RCC 7860 (cell line): ENCODE measurements at places on chromosomes 5 and 9.

DNA sequence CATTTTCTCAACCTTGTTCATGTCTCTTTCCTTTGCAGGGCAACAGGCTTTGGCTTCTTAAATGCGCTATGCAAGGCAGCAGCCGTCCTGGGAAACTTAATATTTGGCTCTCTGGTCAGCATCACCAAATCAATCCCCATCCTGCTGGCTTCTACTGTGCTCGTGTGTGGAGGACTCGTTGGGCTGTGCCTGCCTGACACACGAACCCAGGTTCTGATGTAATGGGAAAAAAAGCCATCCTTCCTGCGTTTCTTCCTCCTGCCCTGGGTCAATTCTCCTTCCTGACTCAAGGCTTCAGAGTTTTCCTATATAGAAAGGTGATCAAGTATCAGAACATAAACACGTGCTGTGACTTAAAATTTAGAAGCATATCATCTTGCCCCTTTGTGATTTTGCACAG, 77.8 kb upstream of the IQGAP2 start:
- DNase-seq, result no peak

GRCh38 chr9:35732800-35733541, 505 bp downstream of the CREB3 start:
- peak; percentile 68 for DNase-seq

DNA sequence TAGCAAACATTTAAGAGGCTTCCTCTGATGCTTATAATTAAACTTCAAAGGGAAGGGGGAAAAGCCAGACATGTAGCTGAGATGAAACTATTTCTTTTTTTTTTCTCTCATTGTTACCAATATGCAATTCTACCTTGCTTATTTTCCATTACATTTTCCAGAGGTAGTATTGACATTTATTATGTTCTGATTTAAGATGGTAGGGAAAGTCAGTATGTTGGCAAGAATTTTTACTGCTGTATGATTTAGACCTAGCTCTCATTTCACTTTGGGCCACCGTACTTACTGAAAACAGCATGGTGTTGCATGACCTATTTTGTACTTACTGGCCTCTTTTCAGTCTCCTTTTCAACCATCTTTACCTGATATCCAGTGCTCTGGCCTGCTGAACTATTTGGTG, 9.6 kb upstream of the SPINK6 start:
- no peak for DNase-seq

DNA sequence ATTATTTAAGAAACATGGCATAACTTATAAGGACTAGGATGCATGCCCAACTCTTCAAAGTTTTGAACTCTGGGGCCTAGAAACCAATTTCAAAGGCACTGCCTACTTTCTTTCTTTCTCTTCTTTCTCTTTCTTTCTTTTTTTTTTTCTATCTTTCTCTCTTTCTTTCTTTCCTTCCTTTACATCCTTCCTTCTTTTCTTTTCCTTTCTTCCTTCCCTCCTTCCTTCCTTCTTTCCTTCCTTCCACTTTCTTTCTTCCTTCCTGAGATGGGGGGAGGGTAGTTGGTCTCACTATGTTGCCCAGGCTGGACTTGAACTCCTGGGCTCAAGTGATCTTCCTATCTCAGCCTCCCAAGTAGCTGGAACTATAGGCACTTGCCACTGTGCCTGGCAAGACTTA, 15.9 kb upstream of the TOMM5 start:
- no peak for DNase-seq

DNA sequence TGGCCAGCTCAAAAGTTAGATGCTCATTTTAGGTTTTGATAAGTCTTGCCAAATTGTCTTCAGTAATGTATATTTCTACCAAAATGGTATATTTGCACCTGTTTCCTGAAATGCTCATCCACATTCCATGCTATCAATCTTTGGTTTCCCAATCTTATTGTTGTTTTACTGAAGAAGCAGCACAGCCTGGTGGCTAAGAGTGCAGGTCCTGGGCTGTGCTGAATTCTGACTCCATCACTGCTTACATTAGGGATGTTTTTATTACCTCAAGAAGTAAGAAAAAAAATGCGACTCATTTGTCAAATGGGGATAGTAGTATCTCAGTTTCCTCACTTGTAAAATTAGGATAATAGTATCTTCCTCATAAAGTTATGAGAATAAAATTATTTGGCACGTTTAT, 13.6 kb upstream of the S100Z start:
- no peak for DNase-seq

DNA sequence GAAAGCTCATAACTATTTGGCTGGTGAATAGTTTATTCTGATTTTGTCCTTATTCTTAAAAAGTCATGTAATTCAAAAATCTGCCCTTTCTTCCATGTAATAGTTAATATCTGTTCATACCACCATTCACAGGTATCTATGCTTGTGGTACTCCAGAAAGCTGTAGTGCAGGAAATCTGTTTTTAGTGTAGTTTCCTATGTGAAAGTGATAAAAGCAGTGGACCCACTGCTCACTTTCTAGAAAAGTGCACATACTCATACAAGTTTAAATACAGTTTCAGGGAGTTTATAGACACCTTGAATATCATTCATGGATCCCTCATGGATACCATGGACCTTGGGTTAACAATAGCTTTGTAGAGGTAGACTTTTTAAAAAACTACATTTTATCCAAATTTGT, 20.2 kb downstream of the PBX3 start:
- DNase-seq, result no peak

- DNase-seq, result no peak
These were observed 2139.6 kb upstream of the ACO1 start for GRCh38 chr9:30244877-30245276.

DNA sequence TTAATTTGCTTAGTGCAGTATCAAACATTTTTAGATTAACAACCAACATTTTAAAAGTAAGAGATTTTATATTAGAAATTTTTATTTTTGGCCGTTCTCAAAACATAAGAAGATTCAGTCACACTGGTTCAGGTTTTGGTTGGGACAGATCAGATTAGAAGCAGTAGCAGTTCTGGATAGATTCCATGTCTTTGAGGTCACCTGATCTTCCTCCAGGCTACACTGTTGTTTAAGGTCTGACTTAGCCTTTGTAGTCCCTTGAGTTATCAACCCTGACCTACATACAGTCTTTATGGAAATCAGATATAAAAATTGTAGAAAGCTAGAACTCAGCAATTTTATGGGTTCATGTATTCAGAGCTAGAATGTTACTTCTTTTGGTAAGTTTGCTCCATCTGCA, 910.0 kb upstream of the WWC1 start:
- no peak for DNase-seq

DNA sequence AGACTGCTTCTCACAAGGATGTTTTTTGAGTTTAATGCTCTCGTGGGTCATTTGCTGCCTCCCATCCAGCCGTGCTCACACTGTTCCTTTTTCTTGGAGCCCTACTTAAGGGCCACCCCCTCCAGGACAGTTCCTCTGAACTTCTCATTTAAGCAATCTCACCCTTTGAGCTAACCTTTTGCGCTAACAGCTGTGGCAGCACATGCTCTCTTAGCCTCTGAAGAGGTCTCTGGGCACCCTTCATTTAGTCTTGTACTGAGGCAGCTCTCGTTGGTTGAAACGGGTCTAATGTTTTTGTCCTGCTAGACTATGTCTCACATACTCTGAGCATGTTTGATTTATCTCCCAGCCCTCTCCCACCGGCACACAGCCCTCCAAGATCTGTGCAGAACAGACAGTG, 11.8 kb downstream of the ALDH1B1 start:
- no peak for DNase-seq

DNA sequence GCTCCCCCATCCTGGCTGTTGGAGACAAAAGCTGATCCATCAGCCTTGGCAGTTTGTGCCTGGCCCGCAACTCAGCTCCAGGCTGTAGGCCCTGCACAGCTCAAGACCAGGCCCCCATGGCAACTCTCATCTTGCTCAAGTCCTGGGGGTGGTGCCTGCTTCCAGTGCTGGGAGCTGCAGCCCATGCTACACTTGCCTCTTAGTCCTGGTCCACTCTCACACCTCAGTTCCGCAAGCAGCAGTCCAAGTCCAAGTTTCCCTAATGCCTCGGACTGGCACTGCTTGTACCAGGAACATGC, 14.2 kb downstream of the AHRR start:
- no peak for DNase-seq
